A375 (cell line): ENCODE measurements at places on chromosomes 7 and 10. TPM values are rescaled to one million over a fixed set of nuclear protein-coding genes. Genes with fewer than 3 reads are reported as not detected.

TMEM270 gene
- 0.93 TPM in 1 of 2 replicates, not detected in the other for total RNA-seq

RPEL1 gene
- total RNA-seq = not detected in 2 replicates

JAKMIP3 gene
- total RNA-seq = 0.03 and 0.04 TPM in 2 replicates

NPSR1 gene
- not detected in 2 replicates for total RNA-seq

ALOX5 gene
- total RNA-seq = 0.30 TPM in 1 of 2 replicates, not detected in the other
